ENCODE measurements at places on chromosomes 2 and 18.

DNA sequence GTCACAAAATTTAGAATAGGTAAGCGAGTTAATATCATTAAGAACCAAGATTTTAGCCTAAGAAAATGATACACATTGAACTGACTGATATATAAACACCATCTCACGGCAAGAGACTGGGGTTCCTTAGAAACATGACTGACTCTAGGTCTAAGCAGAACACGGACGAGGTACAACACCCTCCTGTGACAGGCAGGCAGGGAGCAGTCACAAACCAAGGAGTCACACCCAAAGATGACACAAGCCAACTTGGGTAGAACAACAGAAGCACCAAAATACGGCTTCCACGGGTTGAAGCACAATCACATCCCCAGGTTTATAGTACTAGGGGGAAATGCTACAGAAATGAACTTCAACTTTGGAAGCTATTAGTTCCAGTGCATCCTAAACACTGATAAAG, 24.3 kb downstream of the HDLBP start:
- no peak for DNase-seq

DNA sequence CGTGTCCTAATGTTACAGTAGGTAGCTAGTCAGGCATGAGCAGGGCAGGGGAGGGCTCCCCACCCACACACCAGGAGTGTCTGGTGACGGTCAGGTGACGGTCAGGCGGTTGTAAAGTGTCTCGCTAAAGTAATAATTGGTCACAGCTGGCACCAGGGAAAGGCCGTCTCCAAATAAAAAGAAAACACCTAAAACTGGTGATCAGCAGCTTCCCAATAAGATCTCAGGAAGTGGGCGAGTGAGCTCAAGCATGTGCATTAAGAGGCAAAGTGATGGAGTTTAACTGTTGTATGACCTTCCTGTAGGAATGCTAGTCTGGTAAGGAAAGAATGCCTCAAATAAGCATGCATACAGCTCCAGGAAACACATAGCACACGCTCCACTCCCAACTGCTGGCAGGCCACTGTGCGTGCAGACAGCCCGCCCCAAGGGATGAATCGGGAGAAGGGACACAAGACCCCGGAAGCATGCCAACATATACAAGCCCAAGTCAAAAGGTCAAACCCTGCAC, 177.1 kb downstream of the RNF144A start:
- DNase-seq = no peak

DNA sequence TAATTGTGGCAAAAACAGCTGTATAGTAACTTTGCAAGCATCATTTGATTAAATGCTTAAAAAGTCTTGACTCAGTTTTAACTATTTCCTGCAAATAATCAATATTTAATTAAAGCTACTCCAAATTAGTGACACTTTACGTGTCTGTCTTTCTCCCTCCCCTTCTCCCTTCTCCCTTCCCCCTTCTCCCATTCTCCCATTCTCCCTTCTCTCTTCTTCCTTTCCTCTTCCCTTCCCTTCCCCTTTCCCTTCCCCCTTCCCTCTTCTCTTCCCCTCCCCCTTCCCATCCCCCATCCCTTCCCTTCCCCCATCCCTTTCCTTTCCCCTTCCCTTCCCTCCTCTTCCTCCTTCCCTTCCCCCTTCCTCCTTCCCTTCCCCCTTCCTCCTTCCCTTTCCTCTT, 76.9 kb downstream of the MSH2 start:
- no peak for DNase-seq

- DNase-seq = peak; percentile 86
These were observed 75.7 kb downstream of the TTC21B start for GRCh38 chr2:165877565-165878550.

Measured in NB4 (cell line).